ENCODE measurements at places on chromosomes 2 and 18. TPM values are rescaled to one million over a fixed set of nuclear protein-coding genes. Genes with fewer than 3 reads are reported as not detected.

DNA sequence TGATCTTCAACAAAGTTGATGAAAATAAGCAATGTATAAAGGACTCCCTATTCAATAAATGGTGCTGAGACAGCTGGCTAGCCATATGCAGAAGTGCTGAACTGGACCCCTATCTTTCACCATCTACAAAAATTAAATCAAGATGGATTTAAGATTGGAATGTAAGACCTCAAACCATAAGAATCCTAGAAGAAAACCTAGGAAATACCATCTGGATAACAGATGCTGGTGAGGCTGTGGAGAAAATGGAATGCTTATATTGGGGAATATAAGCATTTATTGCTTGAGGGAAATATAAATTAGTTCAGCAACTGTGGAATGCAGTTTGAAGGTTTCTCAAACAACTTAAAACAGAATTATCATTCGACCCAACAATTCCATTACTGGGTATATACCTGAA lies 89.6 kb downstream of the GCA start:
- no peak for ATAC-seq

CAPN14 gene
- total RNA-seq, result 8.3 TPM

DNA sequence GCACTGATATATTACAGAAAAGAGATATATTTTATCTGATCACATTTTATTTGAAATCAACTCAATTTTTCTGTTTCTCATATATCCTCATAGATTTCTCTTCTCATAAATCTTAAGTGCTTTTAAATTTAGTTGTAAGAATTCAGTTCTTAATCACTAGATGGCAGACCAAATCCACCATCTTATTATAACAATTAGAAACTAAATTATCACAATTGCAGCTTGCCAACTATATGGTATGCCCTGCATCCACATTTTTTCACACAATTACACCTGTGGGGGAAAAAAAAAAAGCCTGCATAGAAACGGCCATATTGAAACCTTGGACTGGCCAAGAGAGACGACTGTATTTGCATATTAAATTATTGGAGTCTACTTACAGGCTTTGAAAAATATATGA lies 64.4 kb downstream of the COL5A2 start:
- no peak for ATAC-seq

DNA sequence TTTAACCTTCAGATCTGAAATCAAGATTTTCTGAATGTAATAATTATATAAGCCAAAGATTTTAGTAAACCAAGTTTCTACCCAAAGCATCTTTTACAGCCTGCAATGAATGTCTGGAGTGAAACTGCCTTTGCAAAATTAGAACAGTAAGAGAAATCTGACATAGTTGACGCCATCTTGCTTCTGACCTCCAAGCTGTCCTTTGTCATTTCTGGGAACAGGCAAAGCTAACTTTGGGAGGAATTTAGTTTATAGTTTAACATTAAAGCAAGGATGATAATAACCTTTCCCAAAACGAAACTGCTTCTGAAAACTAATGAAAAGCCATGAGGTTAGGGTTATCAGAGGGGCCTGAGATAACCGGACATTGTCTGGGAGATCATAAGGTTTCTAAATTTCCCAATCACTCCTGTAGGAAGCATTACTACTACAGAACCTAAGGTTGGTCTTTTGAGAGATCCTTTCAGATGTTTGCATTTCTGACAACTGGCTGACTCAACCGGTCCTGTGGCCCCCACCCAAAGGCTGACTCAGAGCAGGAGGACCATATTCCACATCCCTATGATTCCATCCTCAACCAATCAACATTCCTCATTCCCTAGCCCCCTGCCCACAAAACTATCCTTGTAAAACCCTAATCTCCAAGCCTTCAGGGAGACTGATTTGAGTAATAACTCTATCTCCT lies 124.5 kb downstream of the TMEM131 start:
- no peak for ATAC-seq

DNA sequence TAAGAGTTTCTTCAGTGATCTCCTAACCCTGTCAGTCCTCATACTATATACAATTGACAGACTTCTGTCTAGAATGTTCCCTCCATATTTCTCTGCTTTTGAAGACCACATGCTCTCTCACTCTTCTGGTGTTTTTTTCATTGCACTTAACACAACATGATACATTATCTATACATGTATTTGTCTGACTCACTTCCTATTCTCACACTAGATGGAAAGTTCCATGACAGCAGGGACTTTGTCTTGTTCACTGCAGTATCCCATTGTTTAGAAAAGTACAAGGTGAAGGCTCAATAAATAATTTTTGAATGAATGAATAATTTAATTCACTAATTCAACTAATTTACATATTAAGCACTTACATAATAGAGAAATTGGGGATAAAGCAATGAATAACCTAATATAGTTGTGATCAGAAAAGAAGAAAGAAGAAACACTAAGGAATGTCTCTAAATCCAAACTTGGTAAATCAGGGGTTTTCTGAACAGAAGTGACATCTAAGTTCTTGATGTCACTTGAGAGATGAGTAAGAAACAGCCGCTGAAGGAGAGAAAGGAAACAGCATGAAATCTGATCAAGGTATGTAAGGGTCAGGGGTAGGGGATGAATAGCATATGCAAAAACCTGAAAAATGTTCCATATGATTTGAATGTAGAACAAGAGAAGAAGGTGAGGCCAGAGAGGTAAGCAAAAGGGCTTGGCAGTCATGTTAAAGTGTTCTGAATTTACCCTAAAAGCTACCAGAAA lies 42.4 kb downstream of the MBD2 start:
- no peak for ATAC-seq

- ATAC-seq, result no peak
Observed at GRCh38 chr2:239602290-239603282, 201.8 kb upstream of the HDAC4 start.

DNA sequence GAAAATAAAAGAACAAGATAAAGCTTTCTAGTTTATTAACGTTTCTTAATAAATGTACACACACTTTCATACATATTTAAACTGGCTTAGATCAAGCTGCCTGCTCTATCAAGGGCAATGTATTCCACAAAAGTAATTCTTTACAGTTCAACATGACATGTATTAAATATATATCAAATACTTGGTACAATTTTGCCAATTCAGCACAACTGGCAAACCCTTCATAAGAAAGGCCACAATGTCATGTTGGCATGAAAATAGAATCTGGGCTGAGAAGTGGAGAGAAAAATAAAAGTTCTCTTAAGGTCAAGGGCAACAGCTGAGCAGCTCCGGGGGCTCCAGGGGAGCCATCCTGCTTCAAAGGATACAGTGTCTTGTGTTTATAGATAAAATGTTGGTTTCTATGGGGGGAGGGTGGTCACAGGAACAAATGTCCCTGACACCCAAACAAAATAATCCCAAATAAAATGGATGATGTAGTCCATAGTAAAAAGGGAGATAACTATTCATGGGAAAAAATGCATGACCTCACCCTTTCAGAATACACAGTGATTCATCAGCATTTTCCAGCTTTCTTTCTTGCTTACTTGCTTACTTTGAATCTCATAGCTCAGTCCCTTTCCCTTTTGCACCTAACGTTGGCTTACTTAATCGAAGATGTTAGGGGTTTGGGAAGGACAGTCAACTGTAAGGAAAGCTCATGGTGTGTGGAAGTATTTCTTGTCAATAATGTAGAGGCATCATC lies 494.9 kb downstream of the NYAP2 start:
- ATAC-seq, result no peak
